Hindlimb muscle (tissue), 1 donor: ENCODE measurements at places on chromosomes 1 and 21.

DNA sequence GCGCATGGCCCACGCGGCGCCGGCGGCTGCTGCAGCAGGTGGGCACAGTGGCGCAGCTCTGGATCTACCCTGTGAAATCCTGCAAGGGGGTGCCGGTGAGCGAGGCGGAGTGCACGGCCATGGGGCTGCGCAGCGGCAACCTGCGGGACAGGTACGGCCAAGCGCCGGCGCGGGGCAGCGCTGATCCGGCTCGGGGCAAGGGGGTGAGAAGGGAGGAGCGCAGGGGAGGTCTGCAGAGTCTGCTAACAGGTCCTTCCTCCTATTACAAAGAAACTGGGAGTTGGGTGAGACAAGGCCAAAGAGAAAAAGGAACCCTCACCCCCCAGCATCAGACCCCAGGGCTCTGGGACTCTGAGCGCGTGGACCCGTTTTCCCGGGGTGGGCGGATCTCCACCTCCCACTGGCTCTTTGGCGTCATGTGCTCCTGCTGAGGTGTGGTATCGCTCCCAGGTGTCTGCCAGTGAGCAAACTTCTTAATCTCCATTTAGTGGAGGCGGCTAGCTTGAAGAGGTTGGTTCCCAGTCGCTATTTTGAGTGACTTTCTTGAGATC lies 431 bp downstream of the MTARC1 start:
- DNase-seq = no peak

DNA sequence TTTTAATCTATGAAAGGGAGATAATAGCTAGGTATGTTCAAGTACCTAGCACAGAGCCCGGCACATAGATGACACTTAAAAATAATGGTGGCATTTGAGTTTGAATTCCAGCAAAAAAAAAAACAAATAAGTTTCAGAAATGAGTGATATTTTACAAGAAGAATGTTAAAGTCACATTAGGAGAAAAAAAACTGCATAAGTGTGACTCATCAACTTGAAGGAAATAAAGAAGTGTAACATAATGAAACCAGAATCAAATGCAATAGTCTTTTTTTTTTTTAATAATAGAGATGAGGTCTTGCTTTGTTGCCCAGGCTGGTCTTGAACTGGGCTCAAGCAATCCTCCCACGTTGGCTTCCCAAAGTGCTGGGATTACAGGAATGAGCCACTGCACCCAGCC lies 17.1 kb downstream of the DNASE2B start:
- DNase-seq = no peak

DNA sequence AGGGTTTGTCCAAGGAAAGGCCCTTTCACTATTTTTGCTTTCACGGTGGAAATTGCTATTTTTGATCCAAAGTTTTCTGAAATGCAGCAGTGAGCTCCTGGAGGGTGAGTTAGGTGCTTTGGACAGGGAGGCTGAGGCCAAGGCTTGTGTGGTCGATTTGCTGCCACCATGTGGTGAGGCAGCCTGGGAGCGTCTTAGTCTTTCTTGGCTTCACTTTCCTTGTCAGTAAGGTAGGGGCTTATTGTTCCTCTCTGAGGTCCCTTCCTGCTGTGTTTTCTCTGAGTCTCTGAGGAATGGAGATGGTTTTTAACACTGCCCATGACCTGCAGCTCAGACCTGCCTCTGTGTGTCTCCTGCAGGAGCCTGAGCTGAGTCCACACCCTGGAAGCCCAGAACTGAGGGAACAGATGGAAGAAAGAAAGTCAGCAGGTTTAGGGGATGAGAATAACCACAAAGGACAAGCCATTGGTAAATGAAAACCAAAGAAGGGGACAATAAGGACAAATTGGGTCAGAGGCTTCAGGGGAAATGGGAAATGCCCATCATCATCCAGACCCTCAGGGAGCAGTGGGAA lies 20.1 kb upstream of the S100A10 start:
- DNase-seq = no peak

GRCh38 chr1:10950316-10951172 lies 61.9 kb upstream of the TARDBP start:
- no peak for DNase-seq

DNA sequence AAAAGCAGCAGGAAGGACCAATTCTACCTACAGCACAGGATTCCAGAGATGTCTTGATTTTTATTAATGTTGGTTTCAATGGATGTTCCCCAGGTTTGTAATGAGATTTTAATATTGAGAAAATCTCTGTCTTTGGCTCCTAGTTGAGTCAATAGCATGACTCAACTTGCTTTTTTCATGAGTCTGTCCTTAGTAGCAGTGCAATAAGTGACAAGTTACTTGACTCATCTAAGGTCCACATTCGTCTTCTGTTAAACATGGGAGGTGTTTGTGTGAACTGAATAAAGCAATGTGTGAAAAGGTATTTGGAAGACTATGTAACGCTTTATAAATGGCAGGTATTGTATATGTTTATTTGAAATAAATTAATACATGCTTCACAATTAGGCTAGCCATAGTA lies 645.0 kb upstream of the PTBP2 start:
- no peak for DNase-seq

DNA sequence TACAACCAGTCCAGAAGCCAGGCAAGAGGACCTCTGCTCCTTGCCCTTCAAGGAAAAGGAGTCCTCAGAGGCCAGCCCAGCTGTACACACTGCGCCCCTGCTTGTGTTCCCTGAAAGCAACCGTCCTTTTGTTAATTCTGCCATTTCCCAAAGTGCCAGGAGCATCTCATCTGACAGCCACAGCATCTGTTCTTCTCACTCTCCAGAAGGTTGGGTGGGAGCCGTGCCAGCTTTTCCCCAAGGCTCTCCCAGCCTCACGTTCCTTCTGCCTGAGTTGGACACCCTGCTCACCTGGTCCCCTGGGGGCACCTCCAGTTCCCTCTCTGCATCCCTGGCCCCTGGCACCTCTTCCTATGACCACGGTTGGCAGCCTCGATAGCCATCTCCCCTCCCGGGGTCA lies 10.5 kb upstream of the CNTN2 start:
- DNase-seq = no peak
